ENCODE measurements at places on chromosomes 13 and 19. TPM values are rescaled to one million over a fixed set of nuclear protein-coding genes. Genes with fewer than 3 reads are reported as not detected.
A peak's percentile ranks its signal among the peaks of the same experiment; 100 is the strongest.

- no peak for DNase-seq
These were observed 176.7 kb upstream of the RNF113B start for GRCh38 chr13:98353750-98354149.

DNA sequence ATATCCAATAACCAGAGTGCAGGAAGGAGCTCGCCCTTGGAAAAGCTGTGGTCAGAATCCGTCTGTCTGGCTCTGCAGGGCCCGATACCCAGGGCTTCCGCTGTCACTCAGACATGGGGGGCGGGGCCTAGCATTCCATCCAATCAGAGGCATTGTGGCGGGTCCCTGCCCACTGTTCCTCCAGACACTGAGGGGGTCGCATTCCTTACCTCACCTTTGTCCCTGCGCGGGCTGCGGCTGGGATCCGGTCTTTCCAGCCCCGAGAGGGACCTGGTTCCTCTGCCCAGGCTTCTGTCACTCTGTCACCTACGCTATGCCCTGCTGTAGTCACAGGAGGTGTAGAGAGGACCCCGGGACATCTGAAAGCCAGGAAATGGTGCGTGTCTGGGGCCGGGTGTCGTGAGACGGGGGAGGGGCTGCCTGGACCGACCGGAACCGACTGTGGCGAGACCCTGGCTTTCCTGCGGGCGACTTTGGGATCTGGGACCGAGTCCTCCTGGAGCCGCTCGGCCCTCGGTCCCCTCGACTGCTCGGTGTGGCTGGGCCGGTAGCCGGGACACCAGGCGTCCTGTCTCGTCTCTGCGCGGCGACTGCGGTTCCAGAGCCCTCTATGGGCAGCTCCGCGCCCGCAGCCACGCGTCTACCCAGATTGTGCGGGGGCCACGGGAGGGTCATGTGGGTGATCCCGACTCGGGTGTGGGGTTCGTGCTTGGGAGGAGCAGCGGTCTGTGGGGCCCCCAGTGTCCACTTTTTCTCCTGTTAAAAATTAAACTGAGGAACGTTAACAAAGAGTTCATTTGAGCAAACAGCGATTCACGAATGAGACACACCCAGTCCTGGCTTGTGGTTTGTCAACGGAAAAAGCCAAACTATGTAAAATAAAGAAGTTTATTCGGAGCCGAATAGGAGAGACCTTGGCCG, at the start of gene ZNF69:
Gene ZNF69, plus strand, starts transcription at position 172 of the 921 bp plus-strand sequence. Its CDS starts 142 bp downstream, at position 314.
- peak; percentile 87 for DNase-seq

- no peak for DNase-seq
These were observed 121.4 kb downstream of the MIPEP start for GRCh38 chr13:23767838-23768237.

DNA sequence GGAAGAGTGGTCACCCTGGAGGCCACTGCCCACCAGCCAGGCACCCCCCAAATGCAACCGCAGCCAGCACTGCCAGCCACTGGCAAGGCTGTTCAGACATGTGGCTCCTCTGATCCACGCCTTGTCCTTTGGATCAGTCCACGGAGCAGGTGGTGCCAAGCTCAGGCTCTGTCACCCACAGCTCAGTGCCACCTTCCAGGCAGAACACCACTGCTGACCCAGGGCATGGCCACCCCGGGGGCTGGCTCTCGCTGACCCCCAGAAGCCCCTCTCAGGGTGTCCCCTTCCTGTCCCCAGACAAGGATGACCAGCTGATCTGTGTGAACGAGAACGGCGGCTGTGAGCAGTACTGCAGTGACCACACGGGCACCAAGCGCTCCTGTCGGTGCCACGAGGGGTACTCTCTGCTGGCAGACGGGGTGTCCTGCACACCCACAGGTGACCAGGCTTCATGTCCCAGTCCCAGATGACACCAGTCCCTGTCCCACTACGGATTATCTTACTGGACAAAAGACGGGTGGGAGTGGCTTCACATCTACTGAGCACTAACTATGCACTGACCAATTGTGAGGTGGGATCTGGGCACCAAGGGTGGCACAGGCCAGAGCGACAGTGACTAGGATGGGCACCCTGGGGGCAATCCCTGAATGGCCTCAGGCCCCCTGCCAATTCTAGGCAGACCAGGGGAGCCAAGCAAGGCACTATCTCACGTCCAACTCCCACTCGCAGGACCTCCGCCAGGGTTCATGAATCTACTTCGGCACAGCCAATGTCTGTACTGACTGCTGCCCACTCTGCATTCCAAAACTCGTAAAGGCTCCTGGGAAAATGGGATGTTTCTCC, 7.0 kb upstream of the F10 start:
- DNase-seq, result no peak

Gene ZFR2
- polyA plus RNA-seq, result 1.8 TPM

Gene CEBPA
- 3.9 TPM for polyA plus RNA-seq

DNA sequence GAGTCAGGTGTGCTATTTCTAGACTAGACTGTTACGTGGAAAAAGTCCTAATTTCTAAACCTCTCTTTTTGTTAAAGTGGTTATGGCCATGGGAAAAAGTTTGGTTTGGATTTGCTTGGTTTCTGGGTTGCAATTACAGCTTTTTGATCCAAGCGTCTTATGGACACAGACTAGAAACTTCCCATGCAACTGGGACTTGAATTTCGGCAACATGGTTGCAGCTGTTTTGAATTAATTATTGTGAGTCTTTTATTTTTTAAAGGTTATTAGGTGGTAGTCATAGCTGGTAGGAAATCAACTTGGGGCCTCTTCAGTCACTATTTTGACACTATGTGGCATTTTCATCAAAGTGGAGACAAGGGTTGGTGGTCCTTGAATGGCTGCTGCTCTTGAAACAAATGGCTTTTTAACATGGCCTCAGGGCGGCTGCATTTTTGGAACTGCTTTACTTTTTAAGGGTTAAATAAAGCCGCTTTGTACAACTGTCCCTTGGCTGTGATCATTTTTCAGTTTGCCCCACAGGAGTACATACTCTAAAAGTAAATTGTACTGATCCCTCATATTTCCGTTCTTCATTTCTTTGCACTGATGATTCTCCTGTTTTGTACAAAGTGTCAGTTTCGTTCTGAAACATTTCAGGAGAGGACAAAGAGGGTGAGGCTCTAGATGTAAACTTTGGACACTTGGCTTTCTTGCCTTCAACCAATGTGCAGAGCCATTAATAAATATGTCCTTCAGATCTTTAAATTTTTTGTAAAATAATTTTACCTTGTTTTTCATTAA, 15.9 kb downstream of the HNRNPM start:
- no peak for DNase-seq

- DNase-seq, result peak; percentile 60
These were observed at the start of gene JAK3 for GRCh38 chr19:17847538-17848366. Gene JAK3 (minus strand): TSS chr19:17847982. CDS start chr19:17844417, 3,565 bp downstream.

GRCh38 chr19:29381353-29382203, 144.2 kb upstream of the VSTM2B start:
- DNase-seq, result no peak

DNA sequence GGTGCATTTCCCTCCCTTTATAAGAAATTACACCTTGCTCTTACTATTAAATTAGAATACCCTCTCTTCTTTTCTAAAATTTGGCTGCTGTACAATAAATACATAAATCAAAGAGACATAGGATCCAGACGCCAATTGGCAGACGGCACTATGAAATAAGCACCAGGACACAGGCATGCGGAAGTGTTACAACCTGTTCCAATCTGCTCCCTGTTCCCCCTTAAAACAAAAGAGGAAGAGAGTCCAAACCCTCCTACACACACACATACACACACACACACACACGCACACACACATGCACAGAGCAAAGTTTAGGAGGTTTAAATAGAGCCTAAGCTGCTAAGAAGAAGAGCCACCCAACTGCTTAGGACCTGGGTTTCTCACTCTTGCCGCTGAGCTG, 75.6 kb upstream of the ZNF507 start:
- no peak for DNase-seq

Gene FLT3
- 0.19 TPM for polyA plus RNA-seq

Gene KLF1
- 0.41 TPM for polyA plus RNA-seq

Gene RINL
- polyA plus RNA-seq, result 7.5 TPM

DNA sequence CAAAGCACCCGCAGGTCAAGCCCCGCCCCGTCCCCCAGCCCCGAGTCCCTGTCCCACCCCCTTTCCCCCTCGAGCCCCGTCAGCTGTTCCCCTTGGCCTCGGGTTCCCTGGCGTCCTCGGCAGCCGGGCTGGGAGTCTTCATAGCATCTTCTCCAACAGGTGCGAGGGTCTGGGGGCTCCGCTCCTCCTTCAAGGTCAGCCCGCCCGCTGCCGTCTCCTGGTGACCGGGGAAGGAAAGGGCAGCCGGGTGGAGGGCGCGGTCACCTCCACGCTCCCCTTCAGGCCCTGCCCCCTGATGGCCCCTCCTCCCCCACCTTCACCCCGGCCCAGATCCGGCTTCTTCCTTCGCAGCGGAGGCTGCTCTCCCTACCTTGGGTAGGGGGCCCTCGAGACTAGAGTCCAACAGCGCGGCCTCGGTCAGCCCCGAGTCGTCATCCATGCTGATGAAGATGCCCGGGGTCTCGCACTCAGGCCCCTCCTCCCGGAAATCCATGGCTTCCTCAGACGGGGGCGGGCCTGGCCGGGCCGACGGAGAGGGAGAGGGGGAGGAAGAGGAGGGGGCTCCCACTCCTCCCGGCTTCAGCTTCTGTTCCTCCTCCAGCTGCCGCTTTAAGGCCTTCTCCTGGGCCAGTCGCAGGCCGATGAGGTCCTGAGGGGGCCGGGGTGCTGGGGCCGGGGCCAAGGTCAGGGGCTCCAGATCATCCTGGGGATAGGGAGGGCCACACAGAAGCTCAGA, 541 bp upstream of the RSPH6A start:
- peak; percentile 59 for DNase-seq

DNA sequence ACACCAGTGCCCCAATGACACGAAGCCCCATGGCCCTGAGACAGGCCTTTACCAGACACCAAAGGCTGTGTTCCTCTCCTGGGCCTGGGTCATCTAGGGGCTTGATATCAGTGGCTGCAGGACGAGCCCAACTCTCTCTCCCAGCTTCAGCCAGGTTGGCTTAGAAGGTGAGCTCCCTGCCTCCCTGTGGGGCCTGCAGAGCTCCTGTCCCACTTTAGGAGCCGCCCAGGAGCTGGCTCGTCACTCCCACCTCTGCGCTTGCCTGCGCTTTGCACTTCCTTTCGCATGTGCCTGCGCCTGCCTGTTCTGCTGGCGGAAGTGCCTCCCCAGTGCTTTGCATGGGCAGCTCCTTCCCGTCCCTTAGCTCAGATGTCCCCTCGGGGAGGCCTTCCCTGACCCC, 4.9 kb downstream of the CALM3 start:
- DNase-seq, result no peak

DNA sequence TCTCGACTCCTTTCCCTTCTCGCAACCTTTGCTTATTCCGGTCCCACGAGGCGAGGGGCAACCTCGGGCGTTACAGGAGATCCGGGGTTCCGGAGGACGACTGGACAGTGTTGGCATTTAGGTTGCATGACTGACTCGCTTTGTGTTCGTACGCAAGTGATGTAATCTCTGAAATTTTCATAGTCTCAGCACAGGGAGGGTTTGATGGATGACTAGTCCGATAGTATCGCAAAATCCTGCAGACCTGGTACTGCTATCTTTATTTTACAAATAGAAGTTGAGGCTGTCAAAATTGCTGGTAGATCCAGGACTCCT, 342 bp downstream of the DDX49 start:
- DNase-seq, result no peak

Gene ZNF730
- 5.7 TPM for polyA plus RNA-seq

Gene MYH14
- 20.2 TPM for polyA plus RNA-seq

DNA sequence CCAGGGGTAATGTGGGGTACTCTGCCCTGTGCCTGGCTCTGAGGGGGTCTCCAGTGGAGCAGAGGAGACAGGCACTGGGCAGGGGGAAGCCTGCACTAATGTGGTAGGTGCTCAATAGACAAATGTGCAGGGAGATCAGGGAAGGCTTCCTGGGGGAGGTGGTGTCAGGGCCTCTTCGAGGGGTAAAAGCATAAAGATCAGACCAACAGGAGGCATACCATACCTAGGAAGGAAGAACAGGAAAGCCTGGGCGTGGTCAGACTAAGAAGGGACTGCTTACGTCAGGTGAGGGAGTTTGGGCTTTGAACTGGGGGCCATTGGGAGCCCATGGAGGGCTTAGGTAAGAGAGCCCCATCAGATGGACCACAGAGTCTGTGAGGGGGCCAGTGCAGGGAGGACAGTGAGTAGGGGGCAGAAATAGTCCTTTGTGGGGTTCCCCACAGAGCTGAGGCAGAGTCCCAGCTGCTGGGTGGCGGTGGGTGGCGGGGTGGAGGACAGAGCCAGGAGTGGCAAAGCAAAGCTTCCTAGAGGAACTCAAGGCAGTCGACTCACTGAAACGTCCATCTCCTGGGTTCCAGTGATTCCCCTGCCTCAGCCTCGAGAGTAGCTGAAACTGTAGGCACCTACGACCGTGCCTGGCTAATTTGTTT, 8.8 kb downstream of the PRR36 start:
- DNase-seq, result no peak

Gene ZNF568
- polyA plus RNA-seq, result 23.9 TPM

GRCh38 chr19:37933937-37934358, 26.9 kb downstream of the SIPA1L3 start:
- no peak for DNase-seq

DNA sequence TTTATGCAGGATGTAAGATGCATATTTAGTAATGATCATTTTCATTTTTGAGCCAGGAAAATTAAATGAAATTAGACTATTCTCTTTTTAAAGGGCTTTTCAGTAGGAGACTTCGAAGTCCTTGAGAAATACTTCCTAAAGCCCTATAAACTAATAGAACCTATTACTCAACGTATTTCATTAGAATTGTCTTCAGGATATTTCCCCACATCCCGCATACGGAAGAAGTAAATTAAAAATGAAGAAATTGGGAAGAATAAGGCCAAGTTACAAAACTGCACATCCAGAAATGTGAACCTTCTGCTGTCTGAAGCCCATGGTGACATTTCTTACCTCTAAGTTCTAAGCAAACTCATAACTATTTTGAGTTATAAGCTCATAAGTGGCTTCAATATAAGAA, 66.5 kb downstream of the RXFP2 start:
- no peak for DNase-seq
